ENCODE measurements at places on chromosomes 1 and 21.
A peak's percentile ranks its signal among the peaks of the same experiment; 100 is the strongest.

DNA sequence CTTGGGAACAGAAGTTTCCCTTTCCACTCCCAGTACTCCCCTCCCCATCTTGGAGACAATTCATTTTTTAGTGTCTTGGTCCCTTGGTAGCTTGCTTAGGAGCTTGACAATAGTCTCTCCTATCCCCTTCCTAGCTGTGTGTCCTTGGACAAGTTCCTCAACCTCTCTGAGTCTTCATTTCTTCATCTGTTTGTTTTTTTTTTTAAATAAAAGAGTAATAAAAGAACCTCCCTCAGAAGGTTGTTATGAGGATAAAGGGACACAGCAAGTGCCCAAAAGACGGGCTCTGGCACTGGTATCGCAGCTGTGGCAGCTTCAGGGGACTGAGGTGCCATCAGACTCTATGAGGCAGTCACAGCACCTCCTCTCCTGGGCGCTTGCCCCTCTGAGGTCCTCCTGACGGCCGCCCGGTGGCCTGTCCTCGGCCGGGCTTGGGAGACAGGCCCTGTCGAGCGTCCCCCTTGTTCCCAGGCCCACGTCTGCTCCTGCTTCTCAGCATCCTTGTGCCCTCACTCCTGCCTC, 689.2 kb downstream of the MATN1 start:
- DNase-seq: no peak

DNA sequence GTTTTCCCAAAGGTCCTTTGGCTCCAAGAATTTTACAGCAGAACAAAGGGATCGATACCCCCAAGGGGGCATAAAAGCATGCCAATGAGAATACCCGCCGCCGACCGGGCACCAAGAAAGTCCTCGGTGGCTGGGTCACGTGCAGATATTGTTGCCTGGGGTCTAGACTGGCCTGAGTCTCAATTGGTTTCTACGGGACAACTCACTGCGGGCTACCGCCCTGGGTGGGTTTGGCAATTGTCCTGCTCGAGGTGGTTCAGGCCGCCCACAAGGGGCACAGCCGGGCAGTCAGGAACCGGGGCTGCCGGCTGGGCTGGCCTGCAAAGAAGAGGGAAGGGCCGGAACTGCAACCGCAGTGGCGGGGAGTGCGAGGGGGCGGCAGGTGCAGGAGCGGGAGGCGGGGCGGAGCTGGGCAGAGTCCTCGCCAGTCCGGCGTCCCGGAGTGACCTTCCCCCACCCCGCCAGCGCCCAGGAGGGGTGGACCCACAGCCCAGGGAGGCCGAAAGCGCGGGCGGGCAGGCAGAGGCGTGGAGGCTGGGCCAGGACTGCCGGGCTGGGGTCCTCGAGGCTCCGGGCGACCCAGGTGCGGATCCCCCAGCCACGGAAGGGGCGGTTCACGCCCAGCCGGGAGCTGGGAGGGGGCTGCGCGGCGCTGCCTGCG, 926 bp upstream of the ATP1B1 start:
- DNase-seq: peak; percentile 88

DNA sequence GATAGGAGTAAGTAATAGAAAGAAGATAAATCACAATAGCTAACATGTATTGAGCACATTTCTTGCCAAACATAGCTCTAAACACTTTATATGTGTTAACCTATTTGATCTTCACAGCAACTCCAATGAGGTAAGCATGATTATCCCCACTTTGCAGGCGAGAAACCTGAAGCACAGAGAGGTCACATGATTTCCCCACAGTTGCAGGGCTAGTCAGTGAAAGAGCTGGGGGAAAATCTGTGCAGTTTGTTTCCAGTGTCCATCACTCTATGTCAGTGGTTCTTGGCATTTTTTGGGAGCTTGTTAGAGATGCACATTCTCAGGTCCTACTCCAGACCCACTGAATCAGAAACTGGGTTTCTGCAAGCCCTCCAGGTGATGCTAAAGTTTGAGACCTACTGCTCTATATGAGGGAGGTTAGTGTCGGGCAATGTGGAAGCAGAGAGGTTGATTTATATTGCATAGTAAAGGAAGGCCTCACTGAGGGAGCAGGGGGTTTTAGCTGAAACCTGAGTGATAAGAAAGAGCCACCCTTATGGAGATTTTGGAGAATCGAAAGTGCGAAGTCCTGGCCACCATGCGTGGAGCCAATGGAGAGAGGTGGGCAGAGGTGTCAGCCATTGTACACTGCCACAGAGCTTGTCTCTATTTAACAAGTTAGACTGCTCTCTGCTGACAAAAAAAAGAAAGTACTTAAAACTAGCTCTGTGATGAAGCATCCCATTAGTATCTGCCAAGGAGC, 20.9 kb downstream of the MCOLN3 start:
- DNase-seq: no peak

DNA sequence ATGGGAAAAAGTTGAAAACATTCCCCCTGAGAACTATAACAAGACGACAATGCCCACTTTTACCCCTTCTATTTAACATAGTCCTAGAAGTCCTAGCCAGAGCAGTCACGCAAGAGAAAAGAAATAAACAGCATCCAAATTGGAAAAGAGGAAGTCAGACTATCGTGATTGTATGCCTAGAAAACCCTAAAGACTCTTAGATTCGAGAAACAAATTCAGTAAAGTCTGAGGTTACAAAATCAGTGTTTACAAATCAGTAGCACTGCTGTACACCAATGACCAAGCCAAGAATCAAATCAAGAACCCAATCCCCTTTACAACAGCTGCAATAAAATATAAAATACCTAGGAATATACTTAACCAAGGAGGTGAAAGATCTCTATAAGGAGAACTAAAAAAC, 72.4 kb downstream of the POU2F1 start:
- no peak for DNase-seq

DNA sequence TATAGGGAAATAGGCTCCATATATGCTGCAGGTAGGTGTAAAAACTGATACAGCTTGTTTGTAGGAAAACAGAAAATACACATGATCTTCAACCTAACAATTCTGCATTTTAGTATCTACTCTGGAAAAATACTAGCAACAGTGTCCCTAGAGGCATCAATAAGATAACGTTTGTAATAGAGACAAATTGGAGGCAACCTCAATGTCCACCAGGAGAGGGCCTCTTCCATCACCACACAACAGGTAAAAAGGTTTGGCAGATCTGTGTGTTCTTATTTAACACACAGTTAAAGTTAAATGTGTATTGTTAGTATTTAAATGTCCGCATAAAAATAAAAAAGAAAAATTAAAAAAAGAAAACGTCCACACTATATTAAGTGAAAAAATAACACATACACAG, 5.4 kb downstream of the EIF2D start:
- DNase-seq: peak; percentile 4

GRCh38 chr1:228152918-228153258, 3.2 kb downstream of the GJC2 start:
- no peak for DNase-seq

- DNase-seq: no peak
These were observed 328.6 kb downstream of the CAMTA1 start for GRCh38 chr1:7113822-7114221.

- DNase-seq: peak; percentile 65
These were observed 2.8 kb downstream of the MYCL start for GRCh38 chr1:39898648-39899603.

DNA sequence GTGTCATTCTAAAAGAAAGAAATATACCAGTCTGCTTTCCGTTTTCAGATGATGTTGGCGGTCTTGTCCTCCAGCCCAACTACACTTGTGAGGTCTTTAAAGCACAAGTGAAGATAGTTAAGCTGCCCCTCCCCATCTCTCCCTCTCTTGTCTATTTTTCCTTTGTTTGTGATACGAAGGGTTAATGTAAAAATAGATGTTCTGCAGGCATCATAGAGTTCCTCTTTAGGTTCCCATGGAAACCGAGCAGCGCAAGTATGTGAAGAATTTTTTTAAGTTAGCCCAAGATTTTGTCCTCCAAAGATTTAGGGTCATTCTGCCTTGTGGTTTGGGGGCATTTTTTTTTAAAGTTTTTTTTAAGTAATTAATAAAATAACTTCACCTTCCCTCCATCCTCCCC, 232.4 kb upstream of the AJAP1 start:
- DNase-seq: no peak

DNA sequence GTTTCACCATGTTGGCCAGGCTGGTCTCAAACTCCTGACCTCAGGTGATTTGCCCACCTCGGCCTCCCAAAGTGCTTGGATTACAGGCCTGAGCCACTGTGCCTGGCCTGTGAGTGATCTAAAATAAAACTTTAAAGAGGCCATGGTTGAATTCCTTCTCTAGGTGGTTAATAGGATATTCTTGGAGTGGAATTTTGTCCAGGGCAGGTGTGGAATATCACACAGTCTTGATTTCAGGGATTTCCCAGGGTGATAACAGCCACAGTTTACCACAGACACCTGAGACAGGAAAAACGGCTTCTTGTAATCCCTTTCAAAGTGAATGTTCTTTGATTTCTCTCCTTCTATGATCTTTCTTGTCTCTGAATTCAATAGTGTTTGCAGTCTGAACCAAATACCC, 32.1 kb upstream of the C1orf21 start:
- DNase-seq: no peak

- no peak for DNase-seq
These were observed 17.0 kb downstream of the CFAP74 start for GRCh38 chr1:1986451-1987141.

DNA sequence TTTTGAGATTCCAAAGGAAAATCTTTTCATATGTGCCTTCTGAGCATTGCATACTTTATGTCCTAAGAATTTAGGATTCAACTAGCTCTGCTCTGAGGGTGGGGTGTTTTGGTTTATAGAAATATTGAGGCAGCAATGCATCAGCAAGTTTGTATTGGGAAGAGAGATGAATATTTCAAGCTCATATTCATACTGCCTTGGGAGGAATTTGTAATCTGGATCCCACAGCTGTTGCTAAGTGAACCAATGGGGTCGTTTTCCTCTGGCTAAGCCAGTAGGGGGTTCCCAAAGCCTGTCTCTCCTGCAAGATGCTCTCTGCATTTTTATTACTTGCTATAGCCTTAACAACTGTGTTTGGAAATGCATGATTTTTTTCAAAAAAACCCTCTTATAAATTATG, 130.6 kb downstream of the SNX7 start:
- no peak for DNase-seq

DNA sequence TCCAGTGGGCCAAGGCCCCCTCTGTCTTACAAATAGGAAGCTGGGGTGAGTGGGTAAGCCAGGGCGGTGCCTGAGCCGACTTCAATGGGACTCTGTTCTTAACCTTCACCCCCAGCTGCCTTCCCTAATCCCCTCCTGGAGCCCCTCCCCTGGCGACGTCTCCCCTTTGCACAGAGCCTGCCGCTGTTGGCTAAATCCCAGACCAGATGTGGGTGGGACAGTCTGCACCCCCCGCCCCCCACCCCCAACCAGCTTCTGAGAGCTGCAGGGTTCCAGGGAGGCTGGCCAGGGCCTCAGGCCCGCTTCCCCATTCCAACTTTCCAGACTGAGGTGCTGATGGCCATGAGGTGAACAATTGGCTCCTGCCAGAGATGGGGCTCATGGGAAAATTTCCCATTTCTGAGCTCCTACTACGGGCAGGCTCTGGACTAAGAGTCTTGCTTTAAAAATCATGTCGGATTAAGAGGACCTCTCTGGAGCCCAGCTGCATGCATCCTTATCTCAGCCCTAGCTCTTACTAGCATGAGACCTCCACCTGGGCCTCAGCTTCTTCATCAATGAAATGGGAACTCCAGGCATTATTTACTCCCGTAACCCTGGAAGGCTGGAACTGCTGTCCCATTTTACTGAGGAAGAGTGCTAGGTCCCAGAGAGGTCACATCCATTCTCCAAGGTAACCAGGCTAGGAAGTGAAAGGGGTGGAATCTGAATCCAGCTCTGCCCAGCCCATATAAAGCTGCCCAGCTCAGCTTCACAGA, 6.4 kb downstream of the COL8A2 start:
- no peak for DNase-seq

GRCh38 chr1:29415156-29415830, 179.0 kb downstream of the PTPRU start:
- no peak for DNase-seq

DNA sequence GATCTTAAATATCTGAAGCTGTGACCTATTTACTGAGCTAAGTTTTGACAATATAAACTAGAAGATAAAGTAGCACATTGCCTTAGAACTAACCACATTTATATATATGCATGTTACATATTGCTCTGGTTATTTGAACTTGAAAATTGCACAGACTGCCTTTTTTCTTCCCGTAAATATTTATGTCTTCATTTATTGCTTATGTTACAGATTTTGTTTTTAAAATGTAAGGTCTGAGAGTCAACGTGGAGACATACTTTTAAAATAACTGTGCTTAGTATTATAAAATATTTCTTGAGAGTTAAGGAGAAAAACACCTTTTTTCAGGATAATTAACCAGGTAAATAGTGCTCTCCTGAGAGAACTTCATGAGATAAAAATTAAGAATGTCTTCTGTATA, 3.1 kb downstream of the RPS6KC1 start:
- DNase-seq: no peak

GRCh38 chr1:64836802-64837201, 91.9 kb downstream of the RAVER2 start:
- no peak for DNase-seq

DNA sequence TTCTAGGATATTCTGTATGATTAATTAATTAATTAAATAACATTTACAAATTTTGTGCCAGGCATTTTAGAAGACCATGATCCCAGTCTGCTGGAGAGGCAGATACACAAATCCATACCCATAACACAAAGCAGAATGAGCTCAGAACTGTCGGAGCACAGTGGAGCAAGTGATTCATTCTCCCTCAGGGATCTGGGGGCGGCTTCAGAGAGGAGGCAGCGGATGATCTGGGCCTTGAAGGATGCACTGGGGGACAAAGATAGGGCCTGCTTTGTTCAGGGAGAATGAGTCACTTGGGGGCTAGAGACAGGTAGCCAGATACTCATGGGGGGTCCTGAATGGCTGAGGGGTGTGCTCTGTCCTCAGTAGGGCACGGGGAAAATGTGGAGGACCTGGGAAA, 50.9 kb upstream of the TRABD2B start:
- no peak for DNase-seq

DNA sequence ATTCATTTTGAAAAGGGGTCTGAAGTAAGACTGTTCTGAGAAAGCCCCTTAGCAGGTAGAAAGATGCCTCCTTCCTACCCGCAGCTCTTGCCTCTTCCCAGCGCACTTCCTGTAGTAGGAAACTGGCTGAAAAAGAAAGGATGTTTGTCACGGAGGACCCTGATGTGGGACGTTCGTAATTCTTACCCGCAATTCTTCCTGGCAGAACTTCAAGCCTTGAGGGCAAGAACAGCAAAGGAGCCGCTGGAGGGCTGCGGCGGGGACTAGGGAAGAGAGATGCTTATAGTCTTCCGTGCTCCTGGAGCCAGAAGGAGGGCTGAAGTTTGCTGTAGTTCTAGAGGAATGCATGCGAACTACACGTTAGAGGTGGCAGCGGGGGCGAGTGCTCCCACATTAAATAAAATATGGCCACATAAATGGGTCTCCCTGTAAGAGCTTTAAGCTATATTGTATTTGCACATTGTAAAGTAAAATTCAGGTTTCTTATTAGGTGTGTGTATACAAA, 6.3 kb downstream of the C1orf53 start:
- no peak for DNase-seq
